Fibroblast of pulmonary artery (primary cell): ENCODE measurements at places on chromosomes 7 and 10.
A peak's percentile ranks its signal among the peaks of the same experiment; 100 is the strongest.

GRCh38 chr7:40300146-40300670 lies 165.4 kb downstream of the SUGCT start:
- DNase-seq, result no peak

GRCh38 chr7:137931823-137932222 lies 70.1 kb downstream of the CREB3L2 start:
- no peak for DNase-seq

- DNase-seq, result no peak
These were observed 11.5 kb downstream of the ZNF438 start for GRCh38 chr10:31020209-31020608.

DNA sequence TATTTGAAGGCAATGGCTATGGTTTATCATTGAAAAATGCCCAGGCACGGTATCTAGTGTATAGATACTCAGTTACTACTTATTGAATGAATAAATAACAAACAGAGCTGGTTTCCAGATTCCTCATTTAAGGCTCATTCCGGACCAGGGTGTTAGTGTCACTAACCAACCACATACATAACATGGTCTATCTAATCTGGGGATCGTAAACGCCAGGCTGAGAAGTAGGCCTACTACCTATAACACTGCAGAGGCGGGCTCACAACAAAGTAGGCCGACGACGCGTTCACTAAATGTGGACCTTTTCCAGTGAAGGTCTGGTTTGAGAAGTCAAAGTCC lies 423 bp downstream of the LSM5 start:
- no peak for DNase-seq

DNA sequence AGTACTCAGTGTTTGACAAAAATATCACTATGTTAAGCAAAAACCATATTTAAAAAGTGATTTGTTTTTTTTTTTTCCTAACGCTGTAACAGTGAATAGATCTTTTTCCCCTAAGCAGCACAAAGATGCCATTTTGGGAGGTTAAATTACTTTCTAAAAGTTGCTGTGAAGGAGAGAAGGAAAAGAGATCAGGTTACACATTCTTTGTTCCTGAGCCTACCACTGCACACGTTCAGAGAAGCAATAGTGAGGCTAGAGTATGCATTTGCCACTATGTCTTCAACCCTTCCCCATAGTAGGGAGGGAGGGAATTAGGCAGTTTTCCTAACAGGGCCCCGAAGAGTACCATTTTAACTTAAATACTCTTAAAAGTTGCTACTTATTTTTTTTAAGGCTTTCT lies 38.9 kb downstream of the BMPR1A start:
- peak; percentile 88 for DNase-seq

DNA sequence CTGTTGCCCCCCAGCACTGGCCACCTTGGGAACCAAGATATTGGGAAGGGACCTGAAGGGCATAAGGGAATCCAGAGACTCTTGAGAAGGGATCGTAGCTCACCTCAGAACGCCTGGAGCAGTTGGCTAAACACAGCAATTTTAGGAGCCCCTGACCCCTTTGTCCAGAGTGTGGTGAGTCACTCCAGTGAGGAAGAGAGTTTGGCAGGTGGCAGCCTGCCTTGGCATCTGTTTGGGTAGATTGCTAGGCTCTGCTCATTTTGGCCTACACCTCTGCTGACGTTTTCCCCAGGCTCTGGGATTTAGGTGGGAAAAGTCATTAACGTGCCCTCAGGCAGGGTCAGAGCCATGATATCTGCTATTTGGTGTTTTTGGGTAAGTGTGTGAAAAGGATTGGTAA lies 100.6 kb downstream of the GRB10 start:
- no peak for DNase-seq
